ENCODE measurements at places on chromosomes 5 and 9. TPM values are rescaled to one million over a fixed set of nuclear protein-coding genes. Genes with fewer than 3 reads are reported as not detected.

DNA sequence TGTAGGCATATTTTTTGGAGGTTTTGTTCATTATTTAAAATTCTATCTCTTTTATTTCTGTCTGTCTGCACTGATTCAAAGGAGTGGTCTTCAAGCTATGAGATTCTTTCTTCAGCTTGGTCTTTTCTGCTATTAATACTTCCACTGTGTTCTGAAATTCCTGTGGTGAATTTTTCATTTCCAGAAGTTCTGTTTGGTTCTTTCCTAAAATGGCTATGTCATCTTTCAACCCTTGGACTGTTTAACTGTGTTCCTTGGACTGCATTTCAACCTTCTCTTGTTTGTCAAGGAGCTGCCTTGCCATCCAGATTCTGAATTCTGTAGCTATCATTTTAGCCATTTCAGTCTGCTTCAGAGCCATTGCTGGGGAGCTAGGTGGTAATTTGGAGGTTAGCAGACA, 76.3 kb downstream of the CERT1 start:
- no peak for DNase-seq
- no peaks in the 10 kb centered on the region for H3K27me3 ChIP-seq
- H3K4me1 ChIP-seq: no peaks in the 10 kb centered on the region
- no peaks in the 10 kb centered on the region for H3K36me3 ChIP-seq

DNA sequence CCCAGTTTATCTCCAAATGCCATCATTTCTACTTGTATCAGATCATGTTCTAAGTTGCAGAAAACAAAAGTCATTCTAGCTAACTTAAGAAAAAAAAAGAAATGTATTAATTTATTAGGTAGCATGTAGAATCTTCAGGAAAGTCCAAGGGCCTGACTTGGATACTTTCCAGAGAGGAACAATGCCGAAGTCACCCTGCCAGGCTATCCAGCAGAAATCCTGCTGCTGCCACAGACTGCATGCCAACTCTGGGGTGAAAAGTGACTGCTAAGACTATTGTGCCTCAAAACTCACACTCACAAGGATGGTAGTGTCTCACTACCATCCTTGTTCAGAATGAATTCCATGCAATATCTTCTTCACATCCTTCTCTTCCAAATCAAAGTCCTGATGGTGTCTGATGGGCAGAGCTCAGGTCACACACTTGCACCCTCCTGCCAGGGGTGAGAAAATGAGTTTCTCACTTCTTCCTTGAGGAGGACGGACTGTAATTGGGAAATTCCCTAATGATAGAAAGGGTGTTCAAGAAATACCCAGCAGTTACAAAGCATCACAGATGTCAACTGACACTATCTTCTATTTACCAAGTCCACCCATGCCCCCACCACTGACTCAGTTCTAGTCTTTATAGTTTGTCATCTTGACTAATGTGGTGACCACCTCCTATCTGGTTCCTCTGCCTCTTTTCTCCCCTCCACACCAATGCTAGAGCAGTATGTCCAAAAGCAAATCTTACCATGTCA, 279.4 kb downstream of the CWC27 start:
- no peak overlapping the region for H3K27ac ChIP-seq
- H3K27me3 ChIP-seq: no peaks in the 10 kb centered on the region
- H3K4me1 ChIP-seq: no peaks in the 10 kb centered on the region
- DNase-seq: no peak
- H3K4me3 ChIP-seq: no peak overlapping the region
- no peaks in the 10 kb centered on the region for H3K36me3 ChIP-seq

The OR2V2 gene
- total RNA-seq: not detected

The TAF11L10 gene
- total RNA-seq: not detected

DNA sequence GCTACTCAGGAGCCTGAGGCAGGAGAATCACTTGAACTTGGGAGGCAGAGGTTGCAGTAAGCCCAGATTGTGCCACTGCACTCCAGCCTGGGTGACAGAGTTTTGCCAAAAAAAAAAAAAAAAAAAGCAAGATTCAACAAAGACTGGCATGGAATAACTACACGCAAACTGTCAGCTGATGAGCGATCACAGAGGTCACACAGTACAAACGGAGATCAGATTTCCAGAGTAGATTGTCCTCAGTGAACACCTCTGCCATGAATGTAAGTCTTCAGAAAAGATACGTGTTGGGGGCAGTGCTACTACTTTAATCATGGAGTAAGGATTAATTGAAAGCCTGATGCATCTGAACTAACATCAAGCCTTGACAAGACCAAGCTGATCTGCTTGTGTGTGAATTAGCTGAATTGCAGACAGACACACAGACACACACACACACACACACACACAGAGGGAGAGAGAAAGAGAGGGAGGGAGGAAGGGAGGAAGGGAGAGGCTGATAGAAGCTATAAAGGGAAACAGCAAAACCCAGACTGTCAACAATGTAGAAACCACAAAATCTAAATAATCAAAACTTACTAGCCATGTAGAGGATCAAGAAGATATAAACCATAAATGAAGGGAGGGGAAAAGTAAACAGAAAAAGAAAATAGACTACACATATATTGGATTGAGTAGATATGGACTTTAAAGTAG, 222.9 kb upstream of the ZNF462 start:
- no peaks in the 10 kb centered on the region for H3K4me1 ChIP-seq
- no peak overlapping the region for H3K4me3 ChIP-seq
- H3K36me3 ChIP-seq: no peaks in the 10 kb centered on the region
- H3K27me3 ChIP-seq: no peaks in the 10 kb centered on the region
- no peak overlapping the region for H3K27ac ChIP-seq
- DNase-seq: no peak

DNA sequence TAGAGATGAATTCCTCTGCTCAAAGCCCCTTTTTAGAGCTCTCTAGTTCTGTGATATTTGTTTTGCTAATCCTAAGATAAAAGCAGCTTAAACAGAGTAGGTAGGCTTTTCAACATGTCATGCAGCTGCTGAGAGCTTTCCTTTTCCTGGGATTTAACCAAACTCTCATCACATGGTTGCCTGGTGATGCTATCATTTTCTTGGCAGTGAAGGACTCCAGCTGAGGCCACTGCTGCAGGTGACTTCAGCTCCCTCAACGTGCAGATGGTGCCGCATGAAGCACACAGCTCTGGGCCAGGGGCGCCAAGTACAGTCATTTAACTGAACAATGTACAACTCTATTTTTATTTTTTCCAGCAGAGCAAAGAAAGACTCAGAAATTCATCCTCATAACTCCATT, 42.2 kb downstream of the SECISBP2 start:
- no peak for DNase-seq
- H3K27me3 ChIP-seq: no peaks in the 10 kb centered on the region
- H3K36me3 ChIP-seq: peaks cover 46% of the 10 kb centered on the region
- no peak overlapping the region for H3K27ac ChIP-seq
- H3K4me3 ChIP-seq: no peak overlapping the region
- no peaks in the 10 kb centered on the region for H3K4me1 ChIP-seq

DNA sequence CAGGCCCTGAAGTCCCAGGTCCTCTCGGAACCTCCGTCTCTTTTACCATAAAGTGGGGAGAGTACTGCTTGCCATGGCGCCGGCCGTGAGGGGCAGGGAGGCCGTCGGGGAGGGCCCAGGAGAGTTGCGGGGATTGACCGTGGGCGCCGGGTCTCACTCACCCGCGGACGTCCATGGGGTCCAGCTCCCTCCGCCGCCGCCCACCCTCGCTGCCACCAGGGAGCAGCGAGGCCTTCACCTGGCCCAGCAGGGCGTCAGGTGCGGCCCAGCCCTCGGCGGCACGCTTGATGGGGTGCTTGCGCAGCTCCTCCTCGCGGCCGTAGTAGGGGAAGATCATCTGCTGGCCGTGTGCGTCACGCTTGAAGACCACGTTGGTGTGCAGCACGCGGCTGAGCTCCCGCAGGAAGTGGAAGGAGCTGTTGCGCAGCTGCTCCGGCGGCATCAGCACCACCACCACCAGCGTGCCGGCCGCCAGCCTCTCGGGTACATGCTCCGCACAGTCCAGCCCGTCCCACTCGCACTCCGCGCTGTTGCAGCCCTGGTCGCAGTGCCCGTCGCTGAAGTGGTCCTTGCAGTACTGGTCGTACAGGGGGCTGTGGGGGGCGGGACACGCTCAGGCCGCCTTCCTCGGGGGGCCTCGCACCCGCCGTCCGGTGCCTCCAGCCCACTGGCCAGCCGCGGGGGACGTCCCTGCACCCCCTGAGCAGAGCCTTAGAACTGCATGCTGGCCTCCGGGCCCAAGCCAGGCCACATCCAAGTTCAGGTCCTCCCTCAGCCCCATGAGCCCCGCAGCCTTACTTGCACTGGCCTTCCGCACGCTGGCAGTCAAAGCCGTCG, 21.9 kb upstream of the SEC16A start:
- peaks cover 13% of the 10 kb centered on the region for H3K36me3 ChIP-seq
- no peak for DNase-seq
- no peak overlapping the region for H3K4me3 ChIP-seq

- no peaks in the 10 kb centered on the region for H3K4me1 ChIP-seq
- no peak overlapping the region for H3K4me3 ChIP-seq
- no peak for DNase-seq
- no peaks in the 10 kb centered on the region for H3K36me3 ChIP-seq
- no peak overlapping the region for H3K27ac ChIP-seq
Measured at GRCh38 chr9:134935056-134935640, 17.4 kb upstream of the FCN1 start.

GRCh38 chr9:104986096-104986495, 58.1 kb upstream of the ABCA1 start:
- no peak overlapping the region for H3K4me3 ChIP-seq
- no peak for DNase-seq
- no peaks in the 10 kb centered on the region for H3K36me3 ChIP-seq
- no peak overlapping the region for H3K27ac ChIP-seq
- H3K4me1 ChIP-seq: peaks cover 5% of the 10 kb centered on the region
- H3K27me3 ChIP-seq: no peaks in the 10 kb centered on the region

Measured in kidney (tissue), 22 donors.